Heart left ventricle (tissue), 16 donors: ENCODE measurements at places on chromosomes 6 and 20.
A peak's percentile ranks its signal among the peaks of the same experiment; 100 is the strongest.

- no peak for DNase-seq
- no peak overlapping the region for H3K4me3 ChIP-seq
- H3K4me1 ChIP-seq = peaks cover 5% of the 10 kb centered on the region
- no peaks in the 10 kb centered on the region for H3K27me3 ChIP-seq
- no peaks in the 10 kb centered on the region for H3K36me3 ChIP-seq
Measured at GRCh38 chr6:63514488-63515173, 57.6 kb upstream of the LOC128125822 start.

DNA sequence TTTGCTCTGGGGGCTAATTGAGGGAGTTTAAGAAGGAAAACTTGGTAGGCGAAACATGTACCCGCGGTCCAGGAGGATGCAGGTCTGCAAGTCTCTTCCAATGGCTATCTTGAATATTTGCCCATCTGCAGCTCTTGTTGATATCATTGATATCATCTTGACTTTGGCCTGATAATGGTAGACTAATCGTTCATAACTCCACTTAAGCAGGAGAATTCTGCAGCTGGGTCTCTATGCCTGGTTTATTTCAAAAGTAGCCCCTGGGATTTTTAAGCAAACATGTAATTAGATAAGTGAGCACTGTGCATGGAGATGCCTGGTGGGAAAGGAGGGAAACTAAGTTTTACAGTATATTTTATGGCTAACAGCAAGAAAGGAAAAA is 52.7 kb downstream of the ADGB start:
- no peaks in the 10 kb centered on the region for H3K36me3 ChIP-seq
- H3K4me1 ChIP-seq = no peaks in the 10 kb centered on the region
- no peak for DNase-seq
- H3K27me3 ChIP-seq = no peaks in the 10 kb centered on the region
- H3K27ac ChIP-seq = no peak overlapping the region

- no peak for DNase-seq
- H3K27ac ChIP-seq = no peak overlapping the region
- H3K27me3 ChIP-seq = no peaks in the 10 kb centered on the region
- H3K4me1 ChIP-seq = no peaks in the 10 kb centered on the region
Measured at GRCh38 chr6:31304683-31305082, 32.8 kb upstream of the HLA-C start.

GRCh38 chr6:151242420-151242861 is 2.7 kb downstream of the AKAP12 start:
- no peaks in the 10 kb centered on the region for H3K4me1 ChIP-seq
- H3K36me3 ChIP-seq = no peaks in the 10 kb centered on the region
- no peak overlapping the region for H3K4me3 ChIP-seq
- no peak for DNase-seq
- H3K27me3 ChIP-seq = peaks cover 12% of the 10 kb centered on the region

DNA sequence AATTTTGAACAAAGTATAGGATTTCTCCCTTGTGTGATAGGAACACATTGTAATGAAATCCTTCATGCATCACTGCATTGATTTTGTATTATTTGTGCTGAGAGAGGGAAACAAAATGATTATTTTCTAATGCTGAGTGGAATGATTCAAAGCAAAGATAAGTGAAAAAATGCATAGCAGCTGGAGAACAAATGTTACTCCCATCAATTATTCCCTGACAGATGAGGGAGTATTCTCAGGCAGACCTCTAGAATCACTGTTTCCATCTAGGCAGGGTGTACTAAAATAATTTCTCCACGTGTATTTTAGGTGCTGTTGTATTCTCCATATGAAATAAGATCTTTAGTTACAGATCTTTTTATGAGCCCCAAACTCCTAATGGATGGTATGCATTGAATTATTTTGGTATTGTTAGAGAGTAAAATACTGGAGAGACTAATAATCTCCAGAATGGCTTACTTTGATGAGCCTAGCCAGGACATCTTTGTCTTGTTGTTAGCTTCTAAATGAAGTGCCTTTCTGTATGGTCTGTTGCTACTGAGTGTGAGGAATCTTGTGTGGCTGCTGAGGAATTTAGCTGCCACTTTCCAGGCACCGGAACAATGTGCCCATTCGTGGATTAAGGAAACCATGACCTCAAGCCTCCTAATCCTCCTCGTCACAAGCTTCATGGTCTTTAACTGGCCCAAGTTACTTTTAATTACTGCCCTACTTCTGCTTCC is 39.6 kb downstream of the RNF217 start:
- H3K4me1 ChIP-seq = no peaks in the 10 kb centered on the region
- no peak overlapping the region for H3K27ac ChIP-seq

DNA sequence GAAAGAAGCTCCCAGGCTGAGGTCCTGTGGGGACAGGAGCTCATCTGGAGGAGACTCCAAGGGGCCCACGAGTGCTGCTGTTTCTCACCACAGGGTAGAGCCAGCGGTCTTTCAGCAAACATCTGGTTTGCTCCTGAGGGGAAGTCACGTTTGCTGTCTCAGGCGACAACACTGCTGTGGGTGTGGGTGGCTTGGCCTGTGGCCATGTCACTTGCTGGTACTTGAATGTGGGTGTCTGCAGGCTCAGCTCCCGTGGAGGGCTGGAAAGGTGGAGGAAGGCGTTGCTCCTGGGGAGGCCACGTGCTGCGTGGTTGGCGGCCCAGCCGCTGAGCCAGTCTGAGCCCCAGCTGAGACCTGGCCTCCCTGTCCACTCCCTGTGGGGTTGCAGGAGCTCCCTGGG is 52.8 kb upstream of the MPC1 start:
- peak; percentile 61 for DNase-seq
- H3K4me3 ChIP-seq = no peak overlapping the region
- no peak overlapping the region for H3K27ac ChIP-seq
- H3K4me1 ChIP-seq = peaks cover 6% of the 10 kb centered on the region
- peaks cover 29% of the 10 kb centered on the region for H3K36me3 ChIP-seq

- no peaks in the 10 kb centered on the region for H3K4me1 ChIP-seq
- DNase-seq = no peak
- no peak overlapping the region for H3K27ac ChIP-seq
- H3K4me3 ChIP-seq = no peak overlapping the region
- H3K36me3 ChIP-seq = no peaks in the 10 kb centered on the region
- no peaks in the 10 kb centered on the region for H3K27me3 ChIP-seq
Measured at GRCh38 chr20:45487231-45487635, 17.7 kb downstream of the WFDC2 start.

- H3K4me1 ChIP-seq = peaks cover 22% of the 10 kb centered on the region
- H3K27ac ChIP-seq = no peak overlapping the region
- no peaks in the 10 kb centered on the region for H3K36me3 ChIP-seq
- DNase-seq = no peak
- H3K27me3 ChIP-seq = no peaks in the 10 kb centered on the region
- no peak overlapping the region for H3K4me3 ChIP-seq
Measured at GRCh38 chr20:47325242-47325641, 31.3 kb downstream of the ZMYND8 start.

DNA sequence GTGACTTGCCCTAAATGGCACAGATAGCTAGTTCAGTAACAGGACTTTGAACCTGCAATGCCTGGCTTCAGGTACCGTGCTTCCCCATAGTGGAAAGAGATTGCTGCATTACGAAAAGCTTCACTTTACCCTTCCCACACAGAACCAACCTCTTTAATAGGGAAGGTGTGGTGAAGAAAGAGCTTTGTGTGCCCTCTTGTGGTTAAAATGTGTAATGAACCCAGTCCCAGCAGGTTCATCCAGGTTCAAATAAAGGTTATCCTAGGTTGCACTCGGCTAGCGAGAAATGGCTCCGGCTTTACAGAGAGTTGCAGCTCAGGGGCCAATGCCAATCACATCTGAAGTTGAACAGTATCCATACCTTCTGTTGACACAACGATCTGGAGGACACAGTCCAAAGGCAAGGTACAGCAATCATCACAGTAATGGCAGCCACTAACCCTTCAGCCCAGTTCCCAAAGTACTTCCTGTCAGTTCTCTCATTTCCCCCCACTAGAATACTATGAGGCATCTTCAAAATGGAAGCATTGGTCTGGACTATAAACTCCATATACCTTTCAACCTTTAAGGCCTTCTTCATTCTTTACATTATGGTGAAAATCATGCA is 3.0 kb downstream of the DEFB115 start:
- H3K27ac ChIP-seq = no peak overlapping the region
- no peak for DNase-seq
- H3K4me1 ChIP-seq = no peaks in the 10 kb centered on the region
- no peak overlapping the region for H3K4me3 ChIP-seq
- no peaks in the 10 kb centered on the region for H3K27me3 ChIP-seq
- H3K36me3 ChIP-seq = no peaks in the 10 kb centered on the region

DNA sequence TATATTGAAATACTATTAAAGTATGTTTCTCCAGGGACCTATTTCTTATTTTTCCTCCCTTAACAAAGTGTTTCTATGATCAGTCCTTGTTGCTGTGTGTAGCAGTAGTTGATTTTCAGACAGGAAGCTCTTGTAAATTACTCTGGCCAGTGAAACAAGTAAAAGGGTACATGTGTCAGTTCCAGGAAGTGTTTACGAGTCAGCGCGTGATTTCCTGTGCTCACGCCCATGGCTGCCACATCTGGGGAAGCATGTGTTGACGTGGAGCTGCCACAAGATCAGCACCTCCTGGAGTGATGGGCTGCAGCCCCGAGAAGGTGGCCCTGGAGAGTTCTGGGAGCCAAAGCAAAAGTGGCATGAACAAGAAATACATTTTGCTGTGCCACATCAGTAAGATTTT is 38.6 kb upstream of the GGTLC1 start:
- H3K27ac ChIP-seq = peak overlapping the region; percentile 46
- no peaks in the 10 kb centered on the region for H3K36me3 ChIP-seq
- peak; percentile 70 for DNase-seq
- H3K27me3 ChIP-seq = no peaks in the 10 kb centered on the region
